Stimulated activated CD4-positive, alpha-beta T cell treated with anti-CD3 and anti-CD28 coated beads, Interleukin-1b, Interleukin-23, amount 100 ng/mL, for 1 hour (primary cell): ENCODE measurements at places on chromosomes 11 and 22.

DNA sequence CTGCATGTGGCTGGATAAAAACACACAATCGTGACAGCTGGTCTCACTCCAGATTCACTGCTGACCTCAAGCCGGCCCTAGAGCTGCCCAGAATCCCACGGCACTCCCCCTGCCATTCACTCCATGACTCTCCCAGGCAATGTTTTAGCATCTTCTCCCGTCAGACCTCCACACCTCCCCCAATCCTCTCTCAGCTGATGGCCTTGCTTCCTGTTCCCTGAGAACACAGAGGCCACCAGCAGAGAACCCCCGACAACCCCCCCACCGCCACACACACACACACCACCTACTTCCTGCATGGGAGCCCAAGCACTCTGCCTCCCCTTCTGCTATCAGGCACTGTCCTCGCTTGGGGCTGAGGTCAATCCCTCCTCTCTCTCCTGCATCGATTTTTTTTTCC lies 9.3 kb downstream of the TNKS1BP1 start:
- DNase-seq, result no peak

- peak; percentile 53 for DNase-seq
Observed at GRCh38 chr22:24427500-24428164, at the start of gene ADORA2A. ADORA2A (plus strand) TSS chr22:24427599; CDS start chr22:24433405, 5,806 bp downstream.

GRCh38 chr11:36750349-36750748 lies 152.3 kb upstream of the RAG2 start:
- no peak for DNase-seq

- no peak for DNase-seq
Observed at GRCh38 chr11:45909594-45910475, 2.8 kb upstream of the FREY1 start.

GRCh38 chr22:17853073-17853472 lies 78.8 kb upstream of the BID start:
- no peak for DNase-seq

- no peak for DNase-seq
Observed at GRCh38 chr11:28919194-28919593, 811.0 kb downstream of the METTL15 start.

DNA sequence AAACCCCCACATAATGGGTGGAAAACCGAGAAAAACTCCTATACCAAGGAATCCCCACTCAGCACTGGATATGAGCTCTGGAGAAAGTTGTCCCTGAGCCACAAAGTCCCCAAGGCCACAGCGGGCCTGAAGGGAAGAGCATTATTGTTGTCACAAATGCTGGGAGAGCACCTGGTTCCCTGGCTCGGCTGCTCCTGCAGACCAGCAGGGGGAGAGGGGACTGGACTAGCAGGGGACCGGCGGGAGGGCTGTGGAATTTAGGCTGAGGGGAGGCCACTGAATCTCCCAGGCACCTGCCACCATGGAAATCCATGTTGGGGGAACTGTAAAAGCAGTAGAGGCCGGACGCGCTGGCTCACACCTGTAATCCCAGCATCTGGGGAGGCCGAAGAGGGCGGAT lies 7.0 kb downstream of the PC start:
- DNase-seq, result no peak

GRCh38 chr11:26710489-26710888 lies 11.4 kb downstream of the SLC5A12 start:
- DNase-seq, result no peak

- DNase-seq, result no peak
Observed at GRCh38 chr22:50599816-50600455, 657 bp upstream of the MAPK8IP2 start.

GRCh38 chr11:45930951-45931570 lies 8.6 kb downstream of the LARGE2 start:
- no peak for DNase-seq

GRCh38 chr22:46054091-46055073 lies 77.4 kb upstream of the WNT7B start:
- DNase-seq, result no peak

GRCh38 chr11:33531743-33532181 lies 168.9 kb downstream of the C11orf91 start:
- DNase-seq, result no peak

GRCh38 chr22:26225207-26225606 lies 55.9 kb downstream of the SEZ6L start:
- no peak for DNase-seq

- DNase-seq, result no peak
Observed at GRCh38 chr11:80473562-80473961, 1032.7 kb upstream of the TENM4 start.

DNA sequence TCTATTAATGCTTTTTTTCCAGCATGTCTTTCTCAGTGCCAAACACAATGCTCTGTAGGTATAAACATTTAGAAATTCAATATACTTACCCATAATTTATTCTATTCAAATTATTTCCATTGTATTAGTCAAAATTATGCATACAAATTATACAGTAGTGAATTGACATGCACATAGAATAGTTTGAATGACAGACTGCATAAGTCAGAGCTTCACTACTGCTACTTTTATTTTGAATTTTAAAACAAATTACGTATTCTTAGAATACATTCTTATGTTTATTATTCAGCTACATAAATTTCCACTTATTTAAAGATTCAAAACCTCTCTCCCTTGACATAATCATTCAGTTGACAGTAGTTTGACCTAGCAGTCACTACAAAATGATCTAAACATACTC lies 808.0 kb upstream of the CCDC179 start:
- no peak for DNase-seq

DNA sequence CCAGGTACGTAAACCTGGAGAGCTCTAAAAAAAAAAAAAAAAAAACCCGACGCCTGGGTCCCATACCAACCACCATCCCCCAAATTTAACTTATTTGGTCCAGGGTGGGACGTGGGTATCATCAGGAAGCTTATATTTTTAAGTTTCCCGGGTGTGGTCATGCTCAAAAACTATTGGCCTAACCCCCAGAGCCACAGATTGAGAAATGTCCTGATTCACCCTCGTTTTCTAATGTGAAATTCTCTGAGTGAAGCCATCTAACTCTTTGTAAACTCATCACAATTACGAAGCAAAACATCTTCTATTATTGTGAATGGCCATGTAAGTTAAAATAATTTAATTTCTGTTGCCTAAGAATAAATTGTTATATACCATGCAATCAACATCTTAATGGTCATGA lies 29.6 kb downstream of the PAK1 start:
- no peak for DNase-seq

GRCh38 chr11:92251980-92252379 lies 27.4 kb downstream of the FAT3 start:
- DNase-seq, result no peak

GRCh38 chr22:48627203-48627602 lies 1200.5 kb downstream of the BRD1 start:
- DNase-seq, result no peak

DNA sequence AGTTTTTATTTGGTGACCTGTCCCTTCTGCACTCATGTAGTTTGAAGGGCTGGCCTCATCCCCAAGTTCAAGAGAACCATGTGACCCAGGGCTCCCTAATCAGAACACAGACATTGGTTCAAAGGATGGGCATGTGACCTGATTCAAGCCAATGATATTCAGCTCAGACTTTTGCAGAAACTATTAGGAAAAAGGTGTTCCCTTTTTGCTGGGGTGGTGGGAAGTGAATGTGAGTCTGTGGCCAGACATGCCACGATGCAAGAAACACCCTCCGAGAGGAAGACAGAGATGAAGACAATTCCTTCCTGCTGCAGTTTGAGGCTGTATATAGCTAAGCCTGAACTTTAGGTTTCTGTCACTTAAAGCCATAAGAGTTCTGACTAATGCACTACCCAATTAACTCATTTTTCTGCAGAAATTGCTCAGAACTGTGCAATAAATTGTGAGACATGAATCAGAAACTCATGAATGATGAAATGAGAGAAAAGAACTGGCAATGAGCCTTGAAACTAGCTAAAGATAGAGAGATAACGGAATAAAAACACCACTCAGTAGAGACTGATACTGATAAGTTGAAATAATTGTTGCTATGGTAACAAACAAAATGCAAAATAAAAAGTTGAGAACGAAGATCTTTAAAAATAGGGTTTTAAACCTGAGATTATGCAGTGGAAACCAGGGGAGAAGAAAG lies 9.2 kb upstream of the MAPK1 start:
- DNase-seq, result no peak

DNA sequence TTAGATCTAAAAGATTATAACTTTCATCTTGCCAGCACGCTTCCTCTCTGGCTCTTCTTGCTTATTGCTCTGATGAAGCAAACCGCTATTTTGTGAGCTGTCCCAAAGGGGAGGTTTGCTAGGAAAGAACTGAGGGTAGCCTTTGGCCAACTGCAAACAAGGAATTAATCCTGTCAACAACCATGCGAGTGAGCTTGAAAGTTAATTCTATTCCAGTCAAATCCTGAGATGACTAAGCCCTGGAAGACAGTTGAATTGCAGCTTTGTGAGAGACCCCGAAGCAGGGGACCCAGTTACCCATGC lies 10.3 kb upstream of the RNF141 start:
- no peak for DNase-seq

DNA sequence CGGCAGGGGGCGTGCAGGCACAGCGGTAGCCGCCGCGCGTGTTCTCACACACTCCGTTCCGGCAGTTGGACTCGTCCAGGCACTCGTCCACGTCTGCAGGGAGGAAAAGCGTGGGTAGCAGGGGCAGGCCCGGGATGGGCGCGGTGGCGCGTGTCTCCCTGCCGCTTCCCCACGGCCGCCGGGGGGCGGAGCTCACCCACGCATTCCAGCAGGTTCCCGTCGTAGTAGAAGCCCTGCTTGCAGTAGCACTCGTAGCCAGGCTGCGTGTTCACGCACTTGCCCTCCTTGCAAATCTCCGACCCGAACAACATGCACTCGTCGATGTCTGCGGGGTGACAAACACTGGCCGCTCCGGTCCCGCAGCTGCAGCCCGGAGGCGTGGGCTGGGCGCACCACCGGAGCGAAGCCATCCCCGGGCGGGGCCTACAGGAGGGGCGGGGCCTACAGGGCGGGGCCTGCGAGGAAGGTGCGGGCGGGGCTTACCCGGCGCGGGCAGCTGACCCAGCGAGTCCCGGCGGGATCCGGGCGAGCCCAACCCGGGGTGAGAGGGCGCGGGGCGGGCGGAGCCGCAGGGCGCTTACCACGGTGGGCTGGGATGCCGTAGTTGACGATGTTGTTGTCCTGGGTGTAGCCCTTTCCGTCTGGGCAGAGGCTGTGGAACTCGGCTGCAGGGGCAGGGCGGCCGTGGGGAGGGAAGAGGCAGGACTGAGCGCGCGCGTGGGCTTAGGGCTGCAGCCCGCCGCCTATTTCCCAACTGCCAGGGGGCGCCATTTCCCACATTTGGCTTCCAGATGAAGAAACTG lies 15.6 kb downstream of the SCYL1 start:
- DNase-seq, result peak; percentile 74
